ENCODE measurements at places on chromosomes 7 and 10.

DNA sequence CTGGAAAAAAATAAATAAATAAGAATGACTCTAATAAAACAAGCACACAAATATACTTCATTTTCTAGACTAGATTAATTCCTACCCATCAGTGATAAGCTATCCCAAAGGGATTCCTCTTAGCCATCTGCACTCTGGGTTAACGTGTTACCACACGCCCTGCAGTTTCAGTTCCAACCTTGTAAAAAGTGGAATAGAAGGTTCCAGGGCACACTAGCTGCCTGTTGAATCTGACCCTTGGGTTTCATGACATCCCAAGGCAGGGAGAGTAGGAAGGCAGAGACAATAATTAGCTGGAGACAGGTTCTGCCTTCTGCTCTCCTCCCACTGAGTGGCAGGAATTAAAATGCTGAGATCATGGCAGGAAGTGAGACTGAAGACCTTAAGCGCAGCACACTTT lies 33.5 kb downstream of the SLC37A3 start:
- DNase-seq = no peak

- no peak for DNase-seq
Measured at GRCh38 chr10:33938001-33938400, 603.5 kb upstream of the NRP1 start.

DNA sequence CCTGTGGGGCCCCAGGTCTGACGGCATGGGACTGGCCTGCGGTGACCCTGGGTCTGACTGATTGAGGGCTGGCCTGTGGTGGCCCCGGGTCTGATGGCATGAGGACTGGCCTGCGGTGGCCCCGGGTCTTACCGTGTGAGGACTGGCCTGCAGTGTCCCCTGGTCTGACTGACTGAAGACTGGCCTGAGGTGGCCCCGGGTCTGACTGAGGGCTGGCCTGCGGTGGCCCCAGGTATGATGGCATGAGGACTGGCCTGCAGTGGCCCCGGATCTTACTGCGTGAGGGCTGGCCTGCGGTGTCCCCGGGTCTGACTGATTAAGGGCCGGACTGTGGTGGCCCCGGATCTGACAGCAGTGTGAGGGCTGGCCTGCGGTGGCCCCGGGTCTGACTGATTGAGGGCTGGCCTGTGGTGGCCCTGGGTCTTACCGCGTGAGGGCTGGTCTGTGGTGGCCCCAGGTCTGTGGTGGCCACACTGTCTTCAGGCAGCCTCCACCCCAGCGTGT lies 10.9 kb downstream of the JAKMIP3 start:
- no peak for DNase-seq

- peak; percentile 38 for DNase-seq
Measured at GRCh38 chr7:151243408-151244195, 4.9 kb downstream of the SMARCD3 start.

DNA sequence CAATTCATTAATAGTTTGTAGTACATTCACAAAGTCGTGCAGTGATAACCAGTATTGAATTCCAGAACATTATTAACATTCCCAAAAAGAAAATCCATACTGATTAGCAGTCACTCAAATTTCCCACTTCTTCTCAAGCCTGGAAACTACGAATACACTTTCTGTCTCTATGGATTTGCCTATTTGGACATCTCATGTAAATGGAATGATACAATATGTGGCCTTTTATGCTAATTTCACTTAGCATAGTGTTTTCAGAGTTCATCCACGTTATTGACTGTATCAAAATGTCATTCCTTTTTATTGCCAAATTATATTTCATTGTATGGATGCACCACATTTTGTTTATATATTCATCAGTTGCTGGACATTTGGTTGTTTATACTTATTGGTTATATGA lies 78.8 kb downstream of the STK31 start:
- DNase-seq = no peak

DNA sequence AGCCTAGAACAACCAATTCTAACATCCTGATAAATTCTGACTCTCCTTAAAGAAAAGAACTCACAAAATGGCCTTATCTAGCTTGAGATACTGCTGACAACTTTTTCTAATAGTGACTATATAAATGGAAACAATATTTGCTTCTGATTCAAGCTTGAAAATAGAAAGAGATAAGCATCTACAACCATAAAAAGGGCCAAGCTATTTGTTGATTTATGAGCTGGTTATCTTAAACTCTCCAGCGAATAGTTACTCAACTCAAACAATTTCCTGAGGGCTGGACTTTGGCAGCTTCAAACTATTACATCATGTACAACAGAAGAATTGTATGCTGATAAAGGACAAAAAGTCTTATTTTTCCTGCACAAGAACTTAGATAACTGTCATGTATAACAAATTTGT lies 4.6 kb downstream of the USP54 start:
- no peak for DNase-seq

Measured in thyroid gland (tissue), 4 donors.